ENCODE measurements at places on chromosomes 2 and 18.
A peak's percentile ranks its signal among the peaks of the same experiment; 100 is the strongest.

DNA sequence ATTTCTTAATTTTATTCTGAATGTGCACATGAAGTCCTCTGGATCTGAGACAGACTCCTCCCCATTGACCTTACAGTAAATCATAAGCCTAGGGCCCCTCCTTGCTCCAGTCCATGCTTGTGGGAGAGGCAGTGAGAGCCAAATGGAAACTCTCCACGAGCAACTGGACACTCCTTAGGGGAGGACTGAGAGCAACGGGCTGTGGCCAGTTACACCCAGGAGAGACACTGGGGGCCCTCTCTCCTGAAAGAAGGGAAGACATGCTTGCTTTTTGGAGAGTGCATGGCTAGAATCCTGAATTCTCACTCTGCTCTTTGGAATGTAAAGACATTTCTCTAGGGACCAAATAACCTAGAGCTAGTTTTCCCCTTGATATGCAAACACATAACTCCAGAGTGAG lies 49.0 kb upstream of the BIN1 start:
- no peak for DNase-seq
- no peaks in the 10 kb centered on the region for H3K4me1 ChIP-seq
- no peak overlapping the region for H3K4me3 ChIP-seq
- peaks cover 6% of the 10 kb centered on the region for H3K27me3 ChIP-seq
- peak overlapping the region; percentile 29 for H3K27ac ChIP-seq

- H3K4me3 ChIP-seq = no peak overlapping the region
- peaks cover 15% of the 10 kb centered on the region for H3K27me3 ChIP-seq
- H3K27ac ChIP-seq = no peak overlapping the region
Measured at GRCh38 chr18:74573053-74573452, 24.6 kb upstream of the ZNF407 start.

DNA sequence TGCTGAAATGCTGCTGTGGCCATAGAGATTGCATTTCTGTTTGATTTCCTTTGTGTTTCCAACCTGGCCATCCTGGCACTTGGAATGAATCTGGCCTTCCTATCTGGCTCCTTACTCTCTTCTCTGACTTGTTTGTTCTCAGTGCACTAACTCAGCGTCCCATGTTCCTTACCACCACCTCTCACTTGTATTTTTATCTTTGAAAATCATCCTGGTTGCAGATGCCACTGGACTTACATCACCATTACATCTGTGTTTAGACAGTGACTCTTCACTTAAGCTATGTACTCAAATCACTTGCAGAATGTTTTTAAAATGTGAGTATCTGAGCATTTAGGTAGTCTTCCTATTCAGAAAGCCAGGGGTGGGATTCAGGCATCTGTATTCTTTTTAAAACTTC lies 239.5 kb downstream of the WDR7 start:
- no peaks in the 10 kb centered on the region for H3K4me1 ChIP-seq
- H3K36me3 ChIP-seq = peaks cover 4% of the 10 kb centered on the region
- H3K27ac ChIP-seq = no peak overlapping the region
- H3K4me3 ChIP-seq = no peak overlapping the region
- H3K27me3 ChIP-seq = no peaks in the 10 kb centered on the region

GRCh38 chr2:69376403-69376802 lies 10.6 kb downstream of the GFPT1 start:
- peaks cover 23% of the 10 kb centered on the region for H3K36me3 ChIP-seq
- no peak overlapping the region for H3K4me3 ChIP-seq
- H3K27me3 ChIP-seq = no peaks in the 10 kb centered on the region
- peaks cover 26% of the 10 kb centered on the region for H3K4me1 ChIP-seq
- no peak for DNase-seq

GRCh38 chr2:233867993-233868532 lies at the start of gene MSL3B:
TSS of gene MSL3B (minus strand) at chr2:233868386.
- H3K27me3 ChIP-seq = peaks cover 33% of the 10 kb centered on the region
- H3K27ac ChIP-seq = peak within 1 kb of the TSS; percentile 78
- H3K36me3 ChIP-seq = peaks cover 3% of the 10 kb centered on the region

DNA sequence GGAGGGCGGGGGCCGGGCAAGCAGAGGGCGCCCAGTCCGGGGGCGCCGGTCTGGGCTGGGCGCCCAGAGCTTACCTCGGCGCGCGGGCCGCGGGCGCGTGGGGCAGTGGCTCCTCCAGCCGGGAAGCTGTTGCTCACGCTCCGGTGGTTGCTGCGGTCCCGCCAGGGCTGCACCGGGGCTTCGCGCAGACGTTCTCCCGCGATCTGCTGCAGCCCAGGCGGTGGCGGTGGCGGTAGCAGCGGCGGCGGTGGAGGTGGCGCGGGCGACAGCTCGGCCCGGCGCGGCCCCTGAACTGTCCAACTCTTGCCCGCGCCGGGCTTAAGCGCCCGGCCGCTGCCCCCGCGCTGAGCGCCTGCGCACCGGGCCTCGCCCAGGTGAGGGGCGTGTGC lies 391 bp downstream of the ZNF385B start:
- peaks cover 54% of the 10 kb centered on the region for H3K27me3 ChIP-seq
- H3K27ac ChIP-seq = no peak overlapping the region
- H3K4me3 ChIP-seq = no peak overlapping the region
- no peaks in the 10 kb centered on the region for H3K36me3 ChIP-seq
- DNase-seq = no peak

GRCh38 chr2:152154462-152154861 lies 21.1 kb downstream of the STAM2 start:
- no peak overlapping the region for H3K4me3 ChIP-seq
- H3K36me3 ChIP-seq = peaks cover 14% of the 10 kb centered on the region
- DNase-seq = no peak
- peak overlapping the region; percentile 25 for H3K27ac ChIP-seq

GRCh38 chr2:150125188-150125587 lies 362.3 kb downstream of the RND3 start:
- no peak overlapping the region for H3K27ac ChIP-seq
- DNase-seq = no peak
- no peaks in the 10 kb centered on the region for H3K27me3 ChIP-seq
- H3K4me3 ChIP-seq = no peak overlapping the region
- H3K4me1 ChIP-seq = no peaks in the 10 kb centered on the region

DNA sequence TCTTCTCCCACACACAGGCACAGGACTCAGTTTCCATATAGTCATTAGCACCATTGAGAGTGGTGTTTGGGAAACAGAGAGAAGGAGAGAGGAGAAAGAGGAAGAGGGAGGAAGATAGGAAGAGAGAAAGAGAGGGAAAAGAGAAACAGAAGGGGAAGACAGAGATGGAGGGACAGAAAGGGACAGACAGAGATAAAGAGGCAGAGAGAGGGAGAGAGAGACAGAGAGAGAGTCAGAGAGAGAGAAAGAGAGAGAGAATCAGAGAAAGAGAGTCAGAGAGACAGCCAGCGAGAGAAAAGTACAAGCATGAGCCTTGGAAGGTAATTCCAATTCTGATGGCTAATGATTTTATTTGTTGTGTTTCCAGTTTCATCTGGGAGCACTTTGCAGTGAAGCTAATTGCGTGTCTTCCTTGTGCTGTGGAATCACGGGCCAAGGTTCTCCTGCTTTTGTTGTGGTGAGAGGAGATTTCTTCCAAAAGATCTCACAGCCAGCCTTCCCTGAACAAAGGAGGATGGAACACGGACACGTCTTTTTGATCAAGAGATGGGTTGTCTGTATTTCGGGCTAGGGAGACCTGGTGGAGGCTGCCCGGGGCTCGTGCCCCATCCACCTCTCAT lies 153.6 kb upstream of the TWIST2 start:
- H3K4me3 ChIP-seq = no peak overlapping the region
- no peaks in the 10 kb centered on the region for H3K4me1 ChIP-seq
- no peak overlapping the region for H3K27ac ChIP-seq
- no peaks in the 10 kb centered on the region for H3K36me3 ChIP-seq

- H3K27me3 ChIP-seq = peaks cover 32% of the 10 kb centered on the region
- H3K4me1 ChIP-seq = no peaks in the 10 kb centered on the region
- no peak for DNase-seq
- no peaks in the 10 kb centered on the region for H3K36me3 ChIP-seq
Measured at GRCh38 chr2:1052771-1053191, 102.1 kb downstream of the SNTG2 start.

DNA sequence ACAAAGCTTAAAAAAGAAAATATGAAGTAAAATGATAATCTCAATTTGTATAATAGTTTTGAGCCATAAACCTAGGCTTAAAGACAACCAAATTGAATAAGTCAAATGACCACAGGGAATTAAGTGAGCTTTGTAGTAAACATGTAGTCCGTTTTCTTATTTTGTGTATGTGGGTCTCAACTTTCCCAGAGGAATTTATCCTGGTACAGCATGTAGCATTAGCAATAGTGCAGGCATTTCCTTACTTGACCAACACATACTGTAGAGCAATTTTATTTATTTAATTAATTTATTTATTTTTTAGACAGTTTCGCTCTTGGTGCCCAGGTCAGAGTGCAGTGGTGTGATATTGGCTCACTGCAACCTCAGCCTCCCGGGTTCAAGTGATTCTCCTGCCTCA lies 37.5 kb upstream of the MTCL1 start:
- no peak overlapping the region for H3K27ac ChIP-seq
- peaks cover 7% of the 10 kb centered on the region for H3K27me3 ChIP-seq
- H3K36me3 ChIP-seq = no peaks in the 10 kb centered on the region
- no peak for DNase-seq
- H3K4me1 ChIP-seq = peaks cover 3% of the 10 kb centered on the region

DNA sequence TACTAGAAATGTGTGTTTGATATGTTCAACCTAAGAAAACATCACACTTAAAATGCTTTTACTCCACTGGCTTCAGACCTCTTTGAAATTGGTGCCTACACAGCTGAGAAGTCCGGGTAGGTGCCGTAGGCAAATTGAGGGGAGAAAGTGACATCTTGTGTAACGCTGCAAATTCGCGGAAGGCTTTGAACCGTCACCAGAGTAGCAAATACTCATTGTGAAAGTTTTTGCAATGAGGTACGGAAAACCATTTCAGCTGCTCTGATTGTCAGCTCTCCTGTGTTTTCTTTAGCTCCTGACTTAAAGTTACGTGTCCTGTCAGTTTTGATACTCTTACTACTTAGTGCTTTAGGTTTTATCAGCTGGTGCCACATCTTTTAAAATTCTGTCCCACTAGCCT lies 224.5 kb downstream of the FAM210A start:
- H3K4me1 ChIP-seq = peaks cover 11% of the 10 kb centered on the region
- H3K4me3 ChIP-seq = no peak overlapping the region
- no peak overlapping the region for H3K27ac ChIP-seq
- DNase-seq = no peak
- no peaks in the 10 kb centered on the region for H3K27me3 ChIP-seq

DNA sequence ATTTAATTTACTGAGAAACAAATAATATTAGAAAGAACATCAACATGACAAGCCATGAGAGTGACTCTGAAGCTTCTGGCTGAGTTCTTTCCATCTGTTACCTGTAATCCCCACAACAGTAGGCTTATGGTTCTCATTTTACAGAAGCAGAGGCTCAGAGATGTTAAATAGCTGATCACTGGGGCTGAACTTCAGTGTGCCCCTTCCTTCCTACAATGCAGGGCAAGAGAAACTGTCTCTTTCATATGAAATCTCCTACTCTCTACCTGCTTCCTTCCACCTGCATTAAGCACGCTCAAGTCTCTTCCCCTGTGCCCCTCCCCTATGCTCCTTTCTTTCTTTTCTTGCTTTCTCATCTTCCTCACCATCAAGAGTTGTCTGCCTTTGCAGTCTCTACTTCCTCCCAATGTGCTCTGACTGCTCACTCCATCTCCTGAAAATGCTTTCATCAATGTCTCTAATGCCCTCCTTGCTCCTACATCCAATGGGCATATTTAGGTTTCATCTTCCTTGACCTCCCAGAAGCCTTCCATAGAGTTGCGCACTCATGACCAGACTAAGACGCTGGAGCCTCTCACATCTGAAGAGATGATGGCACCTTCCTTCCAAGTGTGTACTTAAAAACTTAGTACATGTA lies 23.7 kb downstream of the APOB start:
- no peaks in the 10 kb centered on the region for H3K4me1 ChIP-seq
- DNase-seq = no peak
- no peak overlapping the region for H3K4me3 ChIP-seq
- peaks cover 12% of the 10 kb centered on the region for H3K27me3 ChIP-seq
- no peak overlapping the region for H3K27ac ChIP-seq
- no peaks in the 10 kb centered on the region for H3K36me3 ChIP-seq

DNA sequence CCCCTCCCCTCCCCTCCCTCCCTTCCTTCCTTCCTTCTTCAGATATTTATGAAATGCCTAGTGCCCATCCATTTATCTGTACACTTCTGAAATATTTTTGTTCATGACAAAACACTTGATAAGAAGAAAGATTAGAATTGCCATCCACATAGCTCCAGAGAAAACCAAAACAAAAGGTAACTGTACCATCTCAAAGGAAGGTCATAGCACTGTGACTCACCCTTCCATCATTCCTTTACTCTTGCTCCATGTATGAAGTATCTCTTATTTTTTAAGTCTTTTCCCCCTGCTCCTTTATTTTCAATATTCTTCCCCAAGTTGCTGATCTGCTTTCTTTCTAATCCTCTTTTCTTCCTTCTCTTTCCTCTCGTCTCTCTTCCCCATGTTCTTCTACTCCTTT lies 9.9 kb downstream of the CNTNAP5 start:
- no peak overlapping the region for H3K4me3 ChIP-seq
- no peak for DNase-seq
- H3K4me1 ChIP-seq = no peaks in the 10 kb centered on the region
- no peak overlapping the region for H3K27ac ChIP-seq

- peaks cover 3% of the 10 kb centered on the region for H3K36me3 ChIP-seq
- peaks cover 38% of the 10 kb centered on the region for H3K27me3 ChIP-seq
- no peaks in the 10 kb centered on the region for H3K4me1 ChIP-seq
- no peak overlapping the region for H3K27ac ChIP-seq
- no peak for DNase-seq
Measured at GRCh38 chr18:567122-567521, 13.1 kb upstream of the CETN1 start.

DNA sequence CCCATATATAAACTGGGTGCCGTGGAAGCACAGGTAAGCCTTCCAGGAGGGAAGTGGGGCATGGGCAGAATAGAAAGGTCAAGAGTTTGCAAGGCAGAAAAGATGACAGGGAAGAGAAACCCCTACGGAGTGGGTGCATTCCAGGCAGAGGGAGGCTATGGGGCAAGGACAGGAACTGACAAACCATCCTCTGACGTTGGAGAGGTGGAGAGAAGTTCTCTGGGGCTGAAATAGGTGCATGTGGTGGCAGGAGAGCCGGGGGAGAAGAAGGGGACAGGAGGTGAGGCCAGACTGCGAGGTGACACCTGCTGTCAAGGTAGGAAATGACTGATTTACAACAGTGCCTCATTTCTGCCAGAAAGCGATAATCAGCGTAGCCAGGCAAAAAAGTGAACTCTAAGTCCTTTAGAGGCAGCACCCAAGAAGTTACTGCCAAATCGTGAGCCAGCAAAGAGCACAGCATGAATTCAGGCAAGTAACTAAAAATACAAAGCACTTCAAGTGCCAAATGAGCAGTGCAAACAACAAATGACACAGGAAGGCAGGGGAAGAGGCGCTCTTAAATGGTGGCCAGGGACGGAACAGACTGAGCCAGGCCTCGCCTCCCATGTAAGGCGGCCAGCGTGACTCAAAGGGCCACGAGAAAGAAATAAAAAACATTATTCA lies 113.3 kb upstream of the ACVR1C start:
- peaks cover 5% of the 10 kb centered on the region for H3K4me1 ChIP-seq
- peaks cover 5% of the 10 kb centered on the region for H3K36me3 ChIP-seq
- no peaks in the 10 kb centered on the region for H3K27me3 ChIP-seq
- H3K27ac ChIP-seq = no peak overlapping the region
- no peak overlapping the region for H3K4me3 ChIP-seq
